ENCODE measurements at places on chromosomes 12 and 14.

GRCh38 chr14:38080696-38081095 lies 127.0 kb upstream of the SSTR1 start:
- DNase-seq = no peak

- DNase-seq = no peak
These were observed 31.9 kb upstream of the SOS2 start for GRCh38 chr14:50263321-50263720.

DNA sequence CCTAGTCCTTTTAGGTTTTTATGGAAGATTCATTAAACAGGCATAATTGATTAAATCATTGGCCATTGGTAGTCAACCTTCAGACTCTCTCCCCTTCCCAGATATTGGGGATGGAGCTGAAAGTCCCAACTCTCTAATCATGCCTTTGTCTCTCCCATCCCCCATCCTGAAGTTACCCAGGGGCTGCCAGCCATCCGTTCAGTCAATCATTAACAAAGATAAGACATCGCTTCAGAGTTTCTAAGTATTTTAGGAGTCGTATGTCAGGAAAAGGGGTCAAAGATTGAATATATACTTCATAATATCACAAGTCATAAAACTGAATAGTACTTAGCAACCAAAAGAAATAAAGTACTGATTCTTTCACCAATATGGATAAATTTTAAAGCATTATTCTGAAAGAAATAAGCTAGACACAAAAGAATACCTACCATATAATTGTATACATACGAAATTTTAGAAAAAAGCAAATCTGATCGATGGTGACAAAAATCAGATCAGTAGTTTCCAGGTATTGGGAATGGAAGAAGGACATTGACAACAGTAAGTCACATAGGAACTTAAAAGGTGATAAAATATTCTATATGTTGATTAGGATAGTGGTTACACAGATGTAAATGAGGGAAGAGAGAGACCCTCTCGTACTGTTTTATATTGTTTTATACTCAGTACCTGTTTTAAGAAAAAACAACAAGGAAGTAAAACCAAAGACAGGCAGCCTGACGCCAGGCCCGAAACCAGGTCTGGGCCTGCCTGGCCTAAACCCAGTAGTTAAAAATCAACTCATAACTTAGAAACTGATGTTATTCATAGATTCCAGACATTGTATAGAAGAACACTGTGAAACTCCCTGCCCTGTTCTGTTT lies 414.4 kb downstream of the DAD1 start:
- DNase-seq = no peak

DNA sequence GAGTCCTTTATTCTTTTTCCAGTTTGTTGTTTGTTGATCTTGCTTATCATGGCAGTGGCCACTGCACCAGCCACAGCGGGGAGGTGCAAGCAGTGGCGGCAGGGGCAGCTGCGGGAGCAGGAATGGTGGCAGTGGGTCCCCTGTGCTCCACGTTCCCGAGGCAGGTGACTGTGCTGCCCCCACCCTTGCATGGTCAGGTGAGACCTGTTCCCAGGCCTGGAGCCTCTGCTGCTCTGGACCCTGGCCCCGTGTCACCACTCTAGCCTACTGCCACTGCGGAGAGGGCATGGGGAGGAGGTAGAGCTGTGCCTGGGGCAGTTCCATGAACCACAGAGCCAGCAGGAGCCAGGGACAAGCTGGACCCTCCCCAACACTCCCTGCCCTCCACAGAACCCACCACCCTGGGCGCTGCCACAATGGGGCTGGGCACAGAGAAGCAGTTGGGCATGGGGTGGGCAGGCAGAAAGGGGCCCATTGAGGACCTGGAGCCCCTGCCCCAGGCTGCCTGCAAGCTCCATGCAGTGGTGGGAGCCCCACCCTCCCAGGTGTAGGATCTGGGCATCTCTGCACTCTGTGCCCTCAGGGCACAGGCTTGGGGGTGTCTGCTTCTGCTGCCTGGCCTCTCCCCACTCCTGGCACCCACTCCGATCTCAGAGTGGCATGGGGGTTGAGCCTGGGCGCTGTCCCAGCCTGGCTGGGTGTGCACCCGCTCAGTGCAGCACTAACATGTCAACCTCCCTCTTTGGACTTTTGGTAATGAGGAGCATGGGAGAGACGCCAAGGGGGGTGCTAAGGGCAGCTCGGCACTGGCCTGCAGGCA lies 23.1 kb upstream of the WDR20 start:
- DNase-seq = no peak

DNA sequence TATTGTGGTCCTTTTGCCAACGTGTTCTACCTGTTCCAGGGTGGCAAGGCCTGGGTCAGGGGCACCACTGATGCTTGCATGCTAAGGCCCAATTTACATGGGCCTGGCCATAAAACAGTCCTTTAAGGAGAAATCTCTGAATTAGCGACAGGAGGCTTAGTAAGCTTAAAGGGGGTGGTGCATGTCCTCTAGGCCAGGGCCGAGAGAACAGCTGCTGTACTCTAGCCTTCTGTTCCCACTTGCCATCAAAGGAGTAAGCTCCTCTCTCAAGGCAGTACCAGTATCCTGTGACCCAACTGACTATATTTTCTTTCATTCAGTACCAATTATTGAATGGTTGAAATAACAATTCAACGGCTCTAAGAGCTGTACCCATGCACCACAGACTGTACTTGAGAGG lies 67.7 kb upstream of the ZDHHC17 start:
- no peak for DNase-seq

DNA sequence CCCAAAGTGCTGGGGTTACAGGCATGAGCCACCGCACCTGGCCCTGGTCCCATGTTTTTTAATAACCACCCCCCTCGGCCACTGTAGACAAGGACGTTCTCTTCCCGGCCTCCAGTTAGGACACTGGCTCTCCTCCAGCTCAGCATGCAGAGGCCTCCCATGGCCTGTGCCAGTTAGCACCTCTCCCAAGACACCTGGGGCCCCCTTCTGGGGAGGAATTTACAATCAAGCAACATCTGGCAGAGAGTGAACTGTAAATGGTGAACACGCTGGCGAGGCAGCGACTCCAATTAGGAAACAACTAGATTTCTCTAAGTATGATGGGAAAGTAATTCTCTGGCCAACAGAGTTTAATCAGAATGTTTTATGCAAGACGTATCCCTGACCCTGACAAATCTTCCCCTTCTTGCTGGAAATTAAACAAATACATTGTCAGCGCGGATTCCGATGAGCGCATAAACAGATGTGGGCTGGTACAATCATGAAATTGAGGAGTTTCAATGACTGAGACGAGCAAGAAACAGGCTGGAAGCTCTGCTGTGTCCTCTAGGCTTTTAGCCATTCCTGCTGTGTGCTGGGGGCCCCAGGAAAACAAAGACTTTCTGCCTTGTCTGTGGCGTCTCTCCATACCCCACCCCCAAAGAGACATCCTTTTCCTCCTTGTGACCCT lies 61.7 kb upstream of the DLK1 start:
- peak; percentile 45 for DNase-seq

- no peak for DNase-seq
These were observed 13.9 kb downstream of the GALNT6 start for GRCh38 chr12:51377099-51377984.

DNA sequence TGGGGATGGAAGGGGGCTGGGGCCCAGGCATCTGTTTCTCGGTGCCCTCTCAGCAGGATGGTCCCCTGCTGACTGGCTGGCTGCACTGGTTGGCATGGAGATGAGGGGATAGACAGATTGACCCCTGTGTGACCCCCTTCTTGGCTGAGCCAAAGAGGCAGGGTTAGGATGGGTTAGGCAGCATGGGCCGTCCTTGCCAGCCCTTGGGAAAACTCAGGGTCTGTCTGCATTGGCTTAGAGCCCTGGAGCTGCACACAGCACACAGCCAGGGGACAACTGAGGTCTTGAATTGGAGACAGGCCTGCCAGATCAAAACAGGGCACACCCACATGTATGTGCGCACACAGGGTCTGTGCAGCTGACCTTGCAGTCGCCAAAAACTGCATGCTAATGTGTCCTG lies 11.2 kb upstream of the LRP1-AS start:
- no peak for DNase-seq

DNA sequence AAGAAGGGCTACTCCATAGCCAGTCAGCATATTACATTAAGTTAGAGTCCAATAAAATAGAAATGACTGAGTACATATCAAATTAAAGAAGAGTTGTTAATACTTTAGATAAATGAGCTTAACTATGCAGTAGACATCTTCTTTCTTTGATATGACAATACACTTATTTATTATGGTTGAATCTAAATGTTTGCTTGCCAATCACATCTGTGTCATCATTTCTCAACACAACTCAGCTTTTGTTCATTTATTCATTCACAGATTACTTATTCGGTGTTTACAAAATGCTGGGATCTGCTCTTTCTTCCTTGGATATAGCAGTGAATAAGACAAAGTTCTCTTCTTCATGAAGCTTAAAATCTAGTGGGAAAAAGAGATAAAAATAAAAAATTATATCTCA lies 614.6 kb upstream of the ATP2B1 start:
- no peak for DNase-seq

DNA sequence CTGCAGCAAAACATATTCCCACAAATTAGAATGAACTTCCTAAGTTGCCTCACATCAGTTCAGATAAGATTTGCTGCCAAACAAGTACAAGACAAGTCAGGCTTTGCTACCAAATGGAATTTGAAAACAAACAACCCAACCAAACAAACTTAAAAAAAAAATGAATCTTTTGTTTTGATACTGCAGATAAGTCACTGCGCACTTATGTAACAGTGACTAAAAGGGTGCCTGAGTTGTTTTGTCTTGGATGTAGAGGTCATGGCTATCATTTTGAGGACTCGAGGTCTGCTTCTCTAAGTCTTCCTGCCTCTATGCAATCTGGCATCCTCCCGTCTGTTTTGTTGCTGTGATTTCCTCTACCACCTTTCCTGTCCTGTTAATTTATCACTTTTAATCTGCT lies 11.1 kb upstream of the EPS8 start:
- no peak for DNase-seq

DNA sequence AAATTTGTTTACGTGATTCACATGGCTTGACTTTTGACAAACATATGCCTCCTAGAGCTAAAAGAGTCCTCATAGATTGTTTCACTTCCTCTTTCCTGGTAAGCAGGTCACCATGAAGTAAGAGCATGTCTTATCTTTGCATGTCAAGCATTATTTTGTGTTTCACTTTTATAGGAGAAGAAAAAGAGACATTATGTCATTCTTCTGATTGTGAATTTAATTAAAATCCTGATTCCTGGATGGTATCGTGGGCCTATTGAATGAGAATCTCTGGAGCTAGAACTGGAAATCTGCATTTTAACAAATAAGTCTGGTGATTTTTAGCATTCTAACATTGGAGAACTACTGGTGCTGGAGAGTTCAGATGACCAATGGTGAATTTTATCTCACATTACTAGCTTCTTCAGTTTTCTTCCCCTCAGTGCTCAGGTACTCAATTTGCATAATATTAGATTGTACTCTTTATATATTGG lies 218.6 kb upstream of the ATP2B1 start:
- DNase-seq = no peak

DNA sequence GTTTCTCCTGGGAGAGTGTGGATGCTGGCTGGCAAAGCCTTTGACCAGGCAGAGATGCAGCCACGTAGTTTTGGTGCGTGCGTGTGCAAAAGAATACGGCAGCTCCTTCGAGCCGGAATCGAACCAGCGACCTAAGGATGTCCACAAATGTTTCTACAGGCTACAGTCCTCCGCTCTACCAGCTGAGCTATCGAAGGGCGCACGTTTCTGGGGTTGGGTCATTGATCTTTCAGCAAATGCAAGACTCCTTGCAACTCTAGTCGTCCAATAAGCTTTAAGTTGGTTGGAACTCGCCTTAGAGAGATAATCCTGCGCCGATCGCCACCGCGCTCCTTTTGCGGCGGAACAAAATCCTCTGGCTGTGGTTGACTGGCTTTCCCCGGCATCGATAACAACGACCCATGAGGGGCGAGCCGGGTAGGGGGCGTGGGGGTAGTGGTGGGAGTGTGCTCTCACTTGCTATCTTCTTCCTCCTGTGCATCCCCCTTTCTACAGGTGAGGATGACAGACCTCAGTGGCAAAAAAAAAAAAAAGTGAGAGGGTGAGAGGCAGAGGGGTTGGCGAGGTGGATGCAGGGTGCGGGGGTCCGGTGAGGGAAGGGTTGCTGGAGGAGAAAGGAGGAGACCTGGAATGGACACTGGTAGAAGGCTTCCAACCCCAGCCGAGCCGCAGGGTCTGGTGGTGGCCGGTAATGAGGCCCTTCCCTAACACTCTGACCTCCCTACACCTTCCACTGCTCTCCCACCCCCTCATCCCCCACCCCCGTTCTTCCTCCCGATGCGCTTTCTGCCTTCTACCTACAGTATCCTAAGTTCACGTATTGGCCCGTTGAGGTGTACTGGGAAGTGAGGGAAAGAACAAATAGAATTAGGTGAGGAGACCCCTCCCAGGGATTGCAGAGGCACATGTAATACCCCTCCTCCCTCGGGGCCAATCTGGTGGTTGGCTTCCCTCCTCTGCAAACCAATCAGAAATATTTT lies 11.8 kb upstream of the OR6S1 start:
- DNase-seq = peak; percentile 0

DNA sequence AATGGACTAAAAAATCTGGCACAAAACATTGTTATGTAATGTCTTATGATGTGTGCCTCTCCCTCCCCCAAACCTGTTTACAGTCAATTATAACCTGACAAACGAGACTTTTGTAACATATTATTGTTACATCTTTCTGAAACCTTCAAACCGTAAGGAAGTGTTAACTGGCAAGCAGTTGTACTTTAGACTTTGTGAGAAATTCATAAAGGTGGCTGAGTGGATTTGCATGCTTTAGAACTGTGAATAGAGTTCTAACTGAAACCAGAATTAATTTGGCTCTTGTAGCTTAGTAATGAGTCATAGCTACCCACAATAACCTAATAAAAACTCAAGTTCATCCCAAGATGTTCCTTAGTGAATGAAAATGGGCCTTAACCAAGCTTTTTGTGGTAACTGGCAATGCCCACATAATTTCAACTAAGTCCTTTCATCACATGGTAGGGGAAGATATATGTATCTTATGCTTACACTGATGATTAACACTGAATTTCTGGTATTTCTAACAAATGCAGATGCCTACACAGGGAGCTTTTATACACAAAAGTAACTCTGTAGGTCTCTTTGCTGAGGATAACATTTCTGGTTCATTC lies 29.7 kb downstream of the RAD9B start:
- DNase-seq = peak; percentile 78

- DNase-seq = no peak
These were observed 405.4 kb downstream of the TMTC2 start for GRCh38 chr12:83092129-83092528.

DNA sequence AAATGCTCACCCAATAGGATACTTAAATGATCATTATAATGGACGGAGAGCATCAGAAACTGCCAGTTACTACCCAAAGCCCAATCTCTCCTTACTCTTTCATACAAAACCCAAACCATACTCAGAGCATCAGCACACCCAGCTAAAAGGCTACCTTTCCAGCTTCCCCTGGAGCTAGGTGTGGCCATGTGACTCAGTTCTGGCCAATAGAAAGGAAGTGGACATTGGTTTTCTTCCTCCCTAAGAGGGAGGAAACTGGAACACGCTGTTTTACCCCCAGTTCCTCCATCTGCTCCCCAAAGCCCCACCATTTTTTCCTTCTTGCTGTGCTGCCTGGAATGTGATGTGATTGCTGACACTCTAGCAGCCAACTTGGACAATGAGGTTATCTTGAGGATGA lies 50.7 kb downstream of the SCARB1 start:
- DNase-seq = no peak
